ENCODE measurements at places on chromosomes 5 and 9. TPM values are rescaled to one million over a fixed set of nuclear protein-coding genes. Genes with fewer than 3 reads are reported as not detected.

DNA sequence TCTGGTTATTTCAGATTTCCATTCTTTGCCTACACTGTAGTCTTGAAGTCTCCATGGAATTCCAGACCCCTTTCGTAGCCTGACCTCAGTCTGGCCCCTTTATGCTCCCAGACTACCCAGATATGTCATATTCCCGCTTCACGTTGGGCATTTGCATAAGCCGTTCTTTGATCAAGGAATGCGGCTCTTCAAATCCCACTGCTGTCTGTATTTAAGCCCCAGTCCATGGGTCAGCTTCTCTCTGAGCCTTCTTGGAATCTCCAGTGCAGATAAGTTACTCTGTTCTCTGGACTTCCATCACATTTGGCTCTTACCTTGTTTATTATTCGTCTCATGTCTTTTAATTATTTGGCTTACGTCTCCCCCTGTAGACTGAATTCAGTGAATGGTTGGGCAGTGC, 97.4 kb downstream of the PARP8 start:
- no peak for DNase-seq

Gene SOX30
- total RNA-seq = 0.44 TPM

Gene C5orf58
- not detected for total RNA-seq

Gene GOLM1
- total RNA-seq = 1.5 TPM

GRCh38 chr9:85163825-85164224, 494.3 kb downstream of the NTRK2 start:
- no peak for DNase-seq

- DNase-seq = no peak
These were observed 1.6 kb downstream of the PHYKPL start for GRCh38 chr5:178230879-178231538.

Gene PCA3
- not detected for total RNA-seq

Gene BTNL3
- not detected for total RNA-seq

DNA sequence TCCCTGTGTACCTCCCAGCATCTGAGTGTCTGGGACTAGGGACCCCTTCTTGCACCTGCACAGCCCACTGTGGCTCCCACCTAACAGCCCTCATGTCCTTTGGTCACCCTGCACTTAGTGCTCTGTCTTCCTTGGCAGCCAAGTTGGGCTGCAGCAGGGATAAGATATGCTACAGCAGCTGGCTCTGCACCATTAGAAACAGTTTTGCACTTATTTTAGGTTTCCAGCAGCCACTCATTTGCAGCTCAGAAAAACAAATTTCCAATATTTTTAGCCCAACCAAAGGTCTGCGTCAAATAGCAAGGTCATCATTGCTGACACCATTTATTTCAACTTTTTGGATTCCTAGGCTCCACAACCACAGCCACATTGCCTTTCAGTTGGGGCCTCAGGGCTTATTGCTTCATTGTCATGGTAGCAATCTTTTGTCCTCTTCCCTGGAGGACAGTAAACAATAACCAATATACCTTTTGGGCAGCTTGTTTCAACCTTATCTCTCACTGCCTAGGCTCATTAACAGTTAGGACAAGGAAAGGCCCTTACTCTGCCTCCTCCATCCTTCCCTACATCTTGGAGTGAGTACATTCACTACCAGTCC, 263.9 kb downstream of the COX7C start:
- no peak for DNase-seq

Gene HTR4
- not detected for total RNA-seq

DNA sequence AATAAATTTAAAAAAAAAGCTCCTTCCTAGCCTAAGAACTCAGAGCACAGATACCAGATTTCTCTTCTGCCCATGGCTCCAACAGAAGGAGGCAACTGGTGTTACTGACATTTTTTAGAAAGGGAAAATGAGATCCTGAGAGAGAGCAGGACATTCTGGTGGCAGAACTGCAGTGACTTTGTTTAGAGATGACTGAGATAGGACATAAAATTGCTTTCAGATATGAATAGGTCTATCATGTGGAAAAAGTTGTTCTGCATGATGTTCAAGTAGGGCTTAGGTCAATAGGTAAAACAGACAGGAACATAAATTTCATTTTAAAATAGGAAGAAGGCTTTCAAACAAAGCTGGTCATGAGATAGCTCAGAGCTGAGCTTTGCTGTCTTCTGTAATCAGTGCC, 49.6 kb downstream of the NIPAL4 start:
- no peak for DNase-seq

GRCh38 chr9:103949096-103949495, 145.0 kb upstream of the SMC2 start:
- DNase-seq = no peak

- no peak for DNase-seq
These were observed 204.9 kb downstream of the ZSWIM6 start for GRCh38 chr5:61536922-61537321.

DNA sequence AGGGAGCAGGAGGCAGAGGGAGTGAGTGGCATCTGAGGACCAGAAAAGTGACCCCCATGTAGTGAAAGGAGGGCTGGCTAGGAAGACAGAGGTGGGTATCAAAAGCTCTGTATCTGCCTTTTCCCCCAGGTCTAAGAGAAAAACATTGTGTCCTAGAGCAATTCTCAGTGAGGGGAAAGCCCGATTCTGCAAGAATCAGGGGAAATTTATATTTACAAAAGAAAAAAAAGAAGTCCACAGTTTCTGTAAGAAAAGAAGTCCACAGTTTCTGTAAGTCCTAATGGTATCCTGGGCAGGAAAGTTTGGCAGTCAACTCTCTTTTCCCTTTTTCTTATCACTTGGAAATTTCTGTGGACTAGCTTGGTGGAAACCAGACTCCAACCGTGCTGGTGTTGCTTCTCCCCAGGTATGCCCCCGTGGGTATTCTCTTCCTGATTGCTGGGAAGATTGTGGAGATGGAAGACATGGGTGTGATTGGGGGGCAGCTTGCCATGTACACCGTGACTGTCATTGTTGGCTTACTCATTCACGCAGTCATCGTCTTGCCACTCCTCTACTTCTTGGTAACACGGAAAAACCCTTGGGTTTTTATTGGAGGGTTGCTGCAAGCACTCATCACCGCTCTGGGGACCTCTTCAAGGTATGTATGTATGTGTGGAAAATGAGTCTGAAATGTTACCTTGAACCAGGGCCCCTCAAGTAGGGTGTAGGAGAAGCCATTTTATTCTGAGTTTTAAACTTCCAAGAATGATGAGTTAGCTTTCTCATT, 73.0 kb downstream of the SLC1A3 start:
- DNase-seq = no peak

Gene FOXI1
- total RNA-seq = not detected

DNA sequence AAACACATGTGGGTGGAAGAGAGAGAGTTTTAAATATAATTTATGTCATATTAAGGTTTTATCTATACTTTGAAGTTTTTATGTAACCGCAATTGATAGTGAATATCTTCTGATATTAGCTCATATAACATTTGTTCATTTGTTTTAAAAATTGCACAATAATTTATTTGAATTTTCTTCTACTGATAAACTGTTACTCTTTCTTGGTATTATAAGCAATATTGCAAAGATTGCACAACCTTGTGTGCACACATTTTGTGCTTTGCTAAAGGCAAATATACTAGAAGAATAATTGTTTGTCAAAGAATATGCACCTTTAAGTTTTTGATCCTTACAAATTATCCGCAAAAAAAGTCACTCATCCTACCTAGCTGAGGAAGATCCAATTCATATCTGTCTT, 275.7 kb downstream of the TLR4 start:
- DNase-seq = no peak

Gene PCDHGA4
- 0.34 TPM for total RNA-seq

Gene SH3GL2
- total RNA-seq = not detected

Gene RNF44
- 271 TPM for total RNA-seq

Gene APBA1
- total RNA-seq = 0.49 TPM

DNA sequence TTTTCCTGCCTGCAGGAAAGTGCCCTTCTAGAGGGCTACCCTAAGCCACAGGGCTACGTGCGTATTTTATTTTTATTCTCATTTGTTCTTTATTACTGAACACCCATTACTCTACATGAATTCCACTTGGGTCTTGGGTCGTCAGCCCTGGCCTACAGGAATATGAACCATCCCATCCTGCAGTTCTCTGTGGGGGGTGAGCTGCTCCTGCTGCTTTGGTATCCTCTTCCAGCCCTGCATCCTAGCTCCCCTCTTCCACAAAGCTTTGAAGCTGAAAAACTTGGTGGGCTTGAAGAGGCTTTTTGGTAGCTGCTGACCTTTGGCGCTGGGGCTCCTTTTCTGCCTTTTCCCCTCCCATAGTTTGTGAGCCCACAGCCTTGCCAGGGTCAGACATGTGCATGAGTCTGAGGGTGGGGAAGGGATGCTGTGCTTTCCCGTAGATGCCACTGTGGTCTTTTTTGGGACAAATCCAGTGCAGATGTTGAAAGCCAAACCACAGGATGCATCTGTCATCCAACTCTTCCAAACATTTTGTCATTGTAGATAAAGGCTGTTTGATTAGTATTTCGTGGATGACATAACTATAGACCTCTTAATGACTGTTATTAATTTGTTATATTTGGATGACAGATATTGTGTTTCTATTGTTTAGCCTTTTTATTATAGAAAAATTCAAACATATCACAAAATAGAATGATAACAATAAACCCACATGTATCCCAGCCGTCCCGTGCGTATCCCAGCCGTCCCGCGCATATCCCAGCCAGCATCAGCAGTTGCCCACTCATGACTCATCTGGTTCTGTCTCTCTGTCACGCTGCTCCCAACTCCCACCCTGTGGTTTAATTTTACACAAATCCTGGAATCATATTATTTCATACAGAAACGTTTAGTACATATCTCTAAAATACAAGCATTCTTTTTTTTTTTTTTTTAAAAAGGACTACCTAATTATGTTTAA, 43.9 kb downstream of the SLC46A2 start:
- DNase-seq = no peak

Gene TRPM3
- total RNA-seq = not detected

GRCh38 chr5:123104607-123105006, 15.6 kb downstream of the PRDM6 start:
- DNase-seq = no peak

DNA sequence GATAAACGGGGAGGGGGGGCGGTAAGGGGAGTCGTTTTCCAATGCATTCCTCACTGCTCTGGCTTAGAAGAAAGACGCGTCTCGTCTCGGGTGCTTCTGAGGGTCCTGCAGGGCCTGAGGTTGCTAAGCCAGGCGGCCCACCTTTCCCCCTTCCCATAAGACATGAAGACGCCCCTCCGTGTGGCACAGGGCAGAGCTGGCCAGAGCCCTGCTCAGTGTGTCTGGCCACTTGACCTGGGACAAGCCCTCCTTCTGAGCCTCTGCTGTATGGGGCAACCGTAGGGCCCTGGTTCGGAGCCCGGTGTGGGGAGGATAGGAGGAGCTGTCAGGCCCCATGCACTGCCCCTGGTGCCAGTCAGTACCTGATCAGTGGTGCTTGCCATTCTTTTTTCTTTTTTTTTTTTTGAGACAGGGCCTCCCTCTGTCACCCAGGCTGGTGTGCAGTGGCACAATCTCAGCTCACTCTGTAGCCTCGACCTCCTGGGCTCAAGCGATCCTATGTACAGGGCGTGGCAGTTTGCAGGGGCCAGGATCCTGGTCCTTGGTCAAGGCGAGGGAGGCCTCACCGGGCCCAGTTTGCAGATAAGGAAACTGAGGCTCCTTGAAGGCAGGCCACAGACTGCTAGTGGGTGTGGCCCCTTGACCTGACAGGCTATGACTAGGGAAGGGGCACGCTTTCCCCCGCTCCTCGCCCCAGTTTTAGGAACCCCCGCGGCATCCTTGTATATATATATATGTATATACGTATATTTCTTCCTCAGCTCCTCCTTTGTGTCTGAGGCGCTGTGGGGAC, 172.3 kb upstream of the IER5L start:
- no peak for DNase-seq

Gene DELE1
- 97.1 TPM for total RNA-seq

DNA sequence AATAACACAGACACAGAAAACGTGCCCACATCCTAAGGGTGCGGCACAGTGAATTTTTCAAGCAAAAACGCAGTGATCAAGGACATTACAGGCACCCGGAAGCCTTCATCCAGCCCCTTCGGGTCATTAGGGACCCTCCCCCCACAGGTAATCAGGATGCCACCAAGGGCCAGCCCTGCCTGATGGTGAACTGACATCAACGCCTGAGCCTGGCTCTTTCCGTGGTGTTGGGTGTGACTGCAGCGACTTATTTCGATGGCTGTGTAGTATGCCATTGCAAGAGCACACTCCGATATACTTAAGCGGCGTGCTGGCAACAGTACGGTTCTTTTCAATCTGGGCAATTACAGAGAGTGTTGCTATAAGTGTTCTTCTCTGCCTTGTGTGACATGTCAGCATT, 310.0 kb upstream of the IRX1 start:
- DNase-seq = no peak

- DNase-seq = no peak
These were observed 195.6 kb upstream of the RAI14 start for GRCh38 chr5:34460496-34460895.

DNA sequence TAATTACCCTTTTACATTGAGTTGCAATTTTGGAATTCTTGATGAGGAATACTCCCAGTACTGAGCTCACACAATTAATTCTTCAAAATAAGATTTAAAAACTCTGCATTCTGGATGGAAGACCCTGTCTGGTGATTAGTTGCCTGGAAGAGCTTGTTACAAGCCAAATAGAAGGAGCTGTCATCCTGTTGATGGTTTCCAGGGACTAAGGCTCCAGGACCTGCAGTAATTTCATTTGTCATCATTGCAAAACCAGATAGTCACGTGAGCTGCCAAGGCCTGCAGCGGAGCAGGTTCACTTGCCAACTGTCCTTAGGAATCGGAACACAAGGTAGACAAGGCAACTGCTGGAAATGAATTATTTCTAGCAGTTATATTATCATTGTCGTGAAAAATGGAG, 597.7 kb downstream of the CCDC171 start:
- no peak for DNase-seq

Gene KCNT1
- total RNA-seq = not detected

All from naive thymus-derived CD8-positive, alpha-beta T cell (primary cell).